ENCODE measurements at places on chromosomes 7 and 10.

- DNase-seq: no peak
These were observed 50.7 kb downstream of the KCNMA1 start for GRCh38 chr10:77586719-77587415.

GRCh38 chr7:129650056-129650758 is 38.7 kb downstream of the NRF1 start:
- no peak for DNase-seq

DNA sequence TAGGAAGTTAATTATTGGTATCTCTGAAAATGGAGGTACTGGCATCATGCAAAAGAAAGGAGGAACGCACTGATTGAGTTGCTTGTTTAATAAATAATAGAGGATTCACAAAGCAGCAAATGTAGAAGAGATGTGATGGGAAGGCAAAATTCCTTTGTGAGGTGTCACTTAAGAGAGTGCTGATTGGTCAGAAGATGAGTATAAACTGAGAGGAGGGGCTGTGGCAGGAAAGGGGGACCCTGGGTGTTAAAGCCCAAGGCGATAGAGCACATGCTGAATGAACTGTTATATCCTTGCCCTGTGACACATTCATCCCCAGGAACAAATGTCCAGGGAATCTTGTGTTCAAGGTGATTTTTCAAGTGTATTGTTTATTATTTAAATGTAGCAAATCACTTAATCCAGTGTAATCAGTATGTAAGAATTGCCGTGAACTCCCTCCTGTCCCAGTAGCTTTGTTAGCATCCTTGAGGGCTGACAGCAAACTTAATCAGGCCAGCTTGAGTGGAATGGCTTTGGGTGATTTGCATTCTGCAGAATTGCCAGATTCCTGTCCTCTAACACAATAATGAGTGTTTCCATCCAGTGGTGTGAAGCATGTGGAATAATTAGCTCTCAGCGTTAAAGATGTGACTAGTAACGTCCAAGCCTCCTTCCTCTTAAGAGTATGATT is 111.9 kb downstream of the CHN2 start:
- DNase-seq: no peak

- DNase-seq: no peak
These were observed 234.4 kb downstream of the TEX36 start for GRCh38 chr10:125448596-125448995.

DNA sequence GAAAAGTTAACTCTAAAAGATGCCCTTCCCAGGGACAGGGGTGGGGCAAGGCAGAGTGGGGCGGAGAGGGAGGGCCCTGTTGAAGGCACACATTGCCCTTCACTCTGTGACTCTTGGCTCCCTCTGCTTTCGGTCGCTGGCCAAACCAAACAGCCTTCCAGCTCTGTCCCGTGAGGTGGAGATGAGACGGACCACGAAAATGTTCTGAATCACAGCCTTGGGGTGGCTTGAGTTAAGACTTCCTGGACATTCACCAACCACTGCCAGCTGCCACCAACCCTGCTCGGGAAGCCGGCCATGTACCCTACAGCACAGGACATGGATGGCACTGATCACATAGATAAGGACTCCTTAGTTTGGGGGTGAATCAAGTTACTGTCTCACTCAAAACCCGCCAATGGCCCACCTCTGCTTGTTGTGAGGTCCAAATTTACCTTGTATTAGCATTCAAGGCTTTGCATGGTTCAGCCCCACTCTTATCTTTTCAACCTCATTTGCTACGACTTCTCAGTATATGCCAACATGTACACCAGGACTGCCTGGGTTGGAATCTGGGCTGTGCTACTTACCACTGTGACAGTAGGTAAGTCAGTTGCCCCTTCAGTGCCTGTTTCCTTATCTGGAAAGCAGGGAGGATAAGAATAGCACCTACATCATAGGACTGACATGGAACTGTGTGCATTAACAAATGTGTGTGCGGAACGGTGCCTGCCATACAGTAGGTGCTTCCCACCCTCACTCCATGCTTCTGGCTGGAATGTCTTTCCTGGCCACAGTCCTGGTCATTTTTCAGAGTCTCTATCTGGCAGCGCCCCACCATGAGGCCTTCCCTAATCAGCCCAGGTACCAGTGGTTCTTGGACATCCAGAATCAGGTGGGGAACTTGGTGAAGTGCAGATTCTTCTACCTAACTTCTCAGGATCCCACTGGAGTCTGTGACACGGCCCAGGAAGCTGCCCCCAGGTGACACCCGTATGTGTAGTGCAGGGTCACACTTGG is 28.0 kb downstream of the ITPRIP start:
- no peak for DNase-seq

DNA sequence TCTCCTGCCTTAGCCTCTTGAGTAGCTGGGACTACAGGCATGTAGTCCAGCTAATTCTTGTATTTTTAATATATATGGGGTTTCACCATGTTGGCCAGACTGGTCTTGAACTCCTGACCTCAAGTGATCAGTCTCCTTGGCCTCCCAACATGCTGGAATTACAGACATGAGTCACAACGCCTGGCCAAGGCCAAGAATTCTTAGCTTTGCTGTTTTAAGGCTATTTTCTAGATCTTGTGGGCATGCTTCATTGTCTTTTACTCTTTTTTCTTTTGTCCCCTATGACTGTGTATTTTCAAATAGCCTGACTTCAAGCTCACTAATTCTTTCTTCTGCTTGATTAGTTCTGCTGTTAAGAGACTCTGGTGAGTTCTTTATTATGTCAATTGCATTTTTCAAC is 56.4 kb upstream of the TAS2R16 start:
- no peak for DNase-seq

DNA sequence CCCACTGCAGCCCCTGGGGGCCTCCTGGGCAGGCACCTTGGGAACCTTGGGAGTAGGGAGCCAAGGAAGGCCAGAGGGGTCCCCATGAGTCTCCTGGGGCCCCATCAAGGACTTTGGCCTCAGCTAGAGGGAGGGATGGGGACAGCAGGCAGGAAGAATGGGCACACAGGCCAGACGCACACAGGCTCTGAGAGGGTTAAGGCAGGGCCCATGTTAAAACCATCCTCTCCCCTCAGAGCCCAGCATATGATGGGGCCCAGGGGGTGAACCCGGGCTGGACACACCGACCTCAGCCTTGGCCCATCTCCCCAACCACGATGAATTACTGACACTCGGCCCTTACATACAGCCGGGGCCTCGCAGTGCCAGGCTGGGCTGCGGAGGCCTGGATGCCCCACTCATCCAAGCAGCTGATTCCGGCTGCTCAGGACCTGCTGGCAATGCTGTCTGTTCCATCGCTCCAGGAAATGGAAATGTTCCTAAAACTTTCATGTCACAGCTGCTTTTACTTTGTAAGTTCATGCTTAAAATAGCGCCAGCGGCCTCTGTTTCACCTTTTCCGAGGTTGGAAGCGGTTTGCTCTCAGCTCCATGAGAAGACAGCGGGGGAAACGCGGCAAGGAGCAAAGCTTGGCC is 17.3 kb upstream of the INPP5A start:
- DNase-seq: peak; percentile 88

- no peak for DNase-seq
These were observed 76.6 kb upstream of the PPIF start for GRCh38 chr10:79270466-79271246.

DNA sequence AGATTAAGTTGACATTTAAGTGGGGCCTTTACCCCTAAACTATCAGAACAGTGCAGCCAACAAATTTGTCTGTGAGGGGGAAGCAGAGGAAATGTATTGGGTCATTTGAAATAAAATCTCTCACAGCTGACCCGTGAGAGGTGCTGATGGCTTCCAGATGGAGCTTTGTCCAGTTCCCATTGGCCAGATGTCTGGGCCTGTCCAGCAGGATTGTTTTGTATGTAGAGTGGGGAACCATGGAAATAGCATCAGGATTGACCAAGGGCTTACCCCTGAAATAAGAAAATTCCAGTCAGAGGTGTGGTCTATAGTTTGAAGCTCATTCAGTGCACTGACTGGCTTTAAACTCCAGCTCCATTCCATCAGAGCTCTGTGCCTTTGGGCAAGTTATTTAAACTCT is 50.6 kb downstream of the INHBA start:
- peak; percentile 70 for DNase-seq

GRCh38 chr7:24995466-24995865 is 15.5 kb upstream of the OSBPL3 start:
- DNase-seq: no peak

DNA sequence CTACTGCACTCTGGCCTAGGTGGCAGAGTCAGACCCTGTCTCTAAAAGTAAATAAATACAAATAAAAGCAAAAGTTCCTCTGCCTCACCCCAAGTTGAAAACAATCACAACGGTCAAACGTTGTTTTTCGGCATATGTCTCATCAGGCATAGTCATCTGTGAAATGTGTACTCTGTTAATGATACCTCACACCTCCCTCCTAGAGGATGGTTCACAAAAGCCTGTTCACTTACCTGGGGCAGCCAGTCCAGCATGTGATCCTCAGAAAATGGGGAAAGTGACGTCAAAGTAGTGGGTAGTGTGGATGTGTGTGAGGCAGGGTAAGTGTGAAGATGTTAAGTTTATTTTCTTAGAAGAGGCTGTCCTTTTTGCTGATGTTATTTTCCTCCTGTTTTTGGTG is 254.0 kb upstream of the LRGUK start:
- no peak for DNase-seq

DNA sequence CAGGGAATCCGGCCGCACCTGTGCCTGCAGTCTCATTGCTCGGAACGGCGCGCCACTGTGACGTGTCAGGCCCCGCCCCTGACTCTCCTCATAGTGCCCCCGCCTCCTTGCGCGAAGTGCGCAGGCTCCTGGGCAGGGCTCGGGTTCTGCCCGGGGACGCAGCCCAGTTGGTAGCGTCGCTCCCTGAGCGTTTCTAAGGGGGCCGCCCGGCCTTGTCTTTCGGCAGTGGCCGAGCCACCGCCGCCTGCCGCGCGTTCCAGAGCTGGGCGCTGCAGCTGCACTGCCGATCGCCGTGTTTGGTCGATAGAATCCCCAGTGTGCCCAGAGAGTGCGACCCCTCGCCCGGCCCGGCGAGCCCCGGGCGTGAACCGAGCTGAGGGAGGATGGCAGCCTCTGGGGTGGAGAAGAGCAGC is at the start of gene KLHL7:
KLHL7 (plus strand) TSS at position 142 of the 413 bp plus-strand sequence; CDS start at position 384, 242 bp downstream.
- peak; percentile 97 for DNase-seq

GRCh38 chr7:96546426-96546825 is 163.2 kb downstream of the SEM1 start:
- no peak for DNase-seq

GRCh38 chr10:58107506-58107905 is 160.2 kb downstream of the IPMK start:
- no peak for DNase-seq

DNA sequence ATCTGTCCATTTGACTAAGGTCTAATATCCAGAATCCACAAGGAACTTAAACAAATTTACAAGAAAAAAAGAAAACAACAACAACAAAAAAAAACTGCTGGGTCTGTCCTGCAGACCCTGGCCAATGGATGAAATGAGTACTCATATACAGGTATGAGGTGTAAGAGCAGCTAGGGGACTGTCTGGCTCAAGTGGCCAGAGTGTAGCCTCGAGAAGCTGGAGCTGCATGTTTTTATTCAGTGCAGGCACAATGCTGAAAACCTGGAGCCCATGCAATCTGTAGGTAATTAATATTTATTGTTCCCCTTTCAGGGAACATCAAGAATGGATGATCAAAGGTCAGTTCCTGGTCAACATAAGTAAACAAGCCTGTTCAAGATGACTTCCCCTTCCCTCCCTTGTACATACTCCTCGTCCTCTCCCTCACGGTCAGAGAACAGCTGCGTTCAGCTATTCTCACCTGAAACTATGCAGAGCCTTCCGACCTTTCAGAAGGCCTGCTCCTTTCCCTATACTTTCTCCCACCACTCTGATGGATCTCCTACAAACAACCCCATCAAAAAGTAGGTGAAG is 15.5 kb downstream of the CYP2C19 start:
- no peak for DNase-seq

DNA sequence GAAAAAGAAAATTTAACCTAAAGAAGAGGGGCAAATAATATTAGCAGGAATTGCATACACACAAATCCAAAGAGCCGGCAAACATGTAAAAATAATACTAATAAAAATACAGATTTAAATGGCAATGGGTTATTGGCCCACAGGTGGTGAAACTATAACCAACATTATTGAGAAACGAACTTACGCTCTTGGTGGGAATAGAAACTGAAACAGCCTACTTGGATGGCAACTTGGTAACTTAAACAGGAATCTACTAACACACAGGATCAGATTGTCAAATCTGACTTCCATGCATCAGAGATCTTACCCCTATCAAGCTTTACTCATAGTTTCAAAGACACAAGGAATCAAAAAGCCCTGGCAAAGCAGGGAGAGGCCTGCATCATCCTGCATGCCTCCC is 66.5 kb downstream of the ANLN start:
- no peak for DNase-seq

- DNase-seq: no peak
These were observed 87.1 kb downstream of the SLC16A9 start for GRCh38 chr10:59622320-59623132.

- no peak for DNase-seq
These were observed 85.2 kb downstream of the VTI1A start for GRCh38 chr10:112532189-112532588.

DNA sequence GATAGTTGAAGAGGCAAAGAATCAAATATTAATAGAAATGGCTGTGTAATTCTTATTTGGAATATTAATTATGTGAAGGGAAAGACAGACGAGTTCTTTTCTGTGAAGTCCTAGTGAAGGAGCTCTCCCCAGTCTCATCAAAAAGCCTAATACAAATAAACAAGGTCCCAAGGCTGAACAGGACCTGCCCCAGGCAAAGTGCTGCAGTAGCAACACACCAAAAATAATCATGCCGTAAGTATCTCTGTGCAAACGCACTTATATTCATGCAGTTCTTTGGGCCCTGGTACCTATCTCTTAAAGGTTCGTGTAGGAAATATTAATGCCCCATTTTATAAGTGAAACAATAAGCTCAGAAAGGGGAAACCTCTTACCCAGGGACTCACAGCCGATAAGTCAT is 12.2 kb upstream of the CHST15 start:
- no peak for DNase-seq

DNA sequence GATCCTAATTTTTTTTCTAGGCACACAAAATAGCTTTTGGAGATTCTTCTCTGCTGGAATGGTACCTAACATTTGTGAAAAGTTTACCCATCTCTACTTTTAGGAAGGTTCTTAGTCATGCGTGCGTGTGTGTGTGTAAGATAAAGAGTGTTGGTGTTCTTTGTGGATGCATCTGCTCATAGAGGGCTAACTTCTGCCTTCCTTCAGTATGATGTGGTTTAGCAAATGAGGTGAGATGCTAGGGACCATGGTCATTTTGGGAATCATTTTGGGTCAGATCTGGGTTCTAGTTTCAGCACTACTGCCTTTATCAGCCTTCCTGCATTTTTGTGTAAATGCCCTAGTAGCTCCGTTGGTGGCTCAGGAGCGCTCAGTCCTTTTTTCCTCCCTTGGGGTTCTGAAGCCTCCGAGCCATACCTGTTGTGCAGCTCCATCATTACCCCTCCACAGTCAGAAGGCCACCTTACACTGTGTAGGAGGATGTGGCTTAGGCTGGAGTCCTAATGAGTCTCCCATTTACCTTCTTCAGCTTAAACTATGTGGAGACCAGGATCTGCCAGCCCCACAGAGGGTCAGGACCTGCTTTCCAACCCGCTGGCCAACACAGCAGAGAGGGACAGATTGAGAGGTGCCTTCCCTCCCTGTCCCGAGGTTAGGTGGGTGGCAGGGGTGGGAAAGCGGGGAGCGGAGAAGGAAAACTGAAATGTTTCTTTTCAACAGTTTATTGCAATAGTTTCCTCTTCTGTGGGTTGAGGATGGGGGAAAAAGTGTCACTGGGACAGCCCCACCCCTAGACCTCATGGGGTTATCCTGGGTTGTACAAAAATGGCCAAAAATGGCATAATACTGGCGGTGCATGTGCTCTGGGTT is 31.2 kb downstream of the TSPAN14 start:
- peak; percentile 13 for DNase-seq
